ENCODE measurements at places on chromosomes 2 and 18.

GRCh38 chr2:235944591-235944990, 223.6 kb downstream of the GBX2 start:
- no peak for DNase-seq

DNA sequence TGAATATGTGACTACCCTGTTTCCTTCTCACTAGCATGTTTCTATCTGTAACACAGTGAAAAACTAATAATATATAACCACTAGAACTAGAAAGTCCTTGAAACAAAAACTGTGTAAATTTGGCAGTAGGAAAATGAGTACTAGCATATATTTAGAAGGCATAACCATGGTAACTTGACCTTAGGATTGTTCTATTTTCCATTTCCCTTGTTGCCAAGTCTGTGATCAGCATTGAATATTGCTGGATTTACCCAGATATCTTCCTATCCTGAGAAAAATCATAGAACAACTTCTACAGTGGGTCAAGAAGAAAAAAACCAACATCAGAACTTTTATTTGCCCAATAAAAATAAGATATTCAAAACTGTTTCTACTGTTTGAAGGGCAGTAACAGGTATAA, 563.9 kb upstream of the NRXN1 start:
- DNase-seq, result no peak

DNA sequence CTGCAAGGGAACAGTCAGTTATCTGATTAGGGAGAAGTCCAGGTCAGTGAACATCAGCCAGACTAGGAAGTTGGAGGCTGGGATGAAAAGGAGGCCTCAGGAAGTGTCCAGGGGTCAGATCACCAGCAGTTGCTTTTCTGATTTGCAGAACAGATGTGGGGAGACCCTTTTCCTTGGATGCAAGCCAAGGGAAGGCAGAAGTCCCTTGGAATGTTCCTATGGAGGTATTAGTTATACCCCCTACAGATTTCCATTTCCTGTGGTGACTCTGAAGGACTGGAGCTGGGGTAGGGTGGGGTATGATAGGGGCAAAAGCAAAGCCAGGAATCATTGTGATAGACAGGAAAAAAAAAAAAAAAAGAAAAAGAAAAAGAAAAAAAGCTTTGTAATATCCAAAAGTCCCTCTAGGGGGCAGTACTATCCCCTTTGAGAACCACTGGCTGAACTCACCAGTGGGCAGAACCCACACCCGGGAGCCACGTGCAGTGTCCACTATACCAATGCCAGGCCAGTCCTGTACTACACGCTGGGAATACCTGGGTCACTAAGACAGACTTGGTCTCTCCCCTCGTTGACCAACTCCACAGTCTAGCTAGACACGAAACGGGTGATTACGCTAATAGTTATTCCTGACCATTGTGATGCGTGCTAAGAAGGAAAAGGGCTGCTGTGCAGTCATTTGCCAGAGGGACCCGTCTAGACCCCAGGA, 7.4 kb downstream of the DYSF start:
- DNase-seq, result no peak

DNA sequence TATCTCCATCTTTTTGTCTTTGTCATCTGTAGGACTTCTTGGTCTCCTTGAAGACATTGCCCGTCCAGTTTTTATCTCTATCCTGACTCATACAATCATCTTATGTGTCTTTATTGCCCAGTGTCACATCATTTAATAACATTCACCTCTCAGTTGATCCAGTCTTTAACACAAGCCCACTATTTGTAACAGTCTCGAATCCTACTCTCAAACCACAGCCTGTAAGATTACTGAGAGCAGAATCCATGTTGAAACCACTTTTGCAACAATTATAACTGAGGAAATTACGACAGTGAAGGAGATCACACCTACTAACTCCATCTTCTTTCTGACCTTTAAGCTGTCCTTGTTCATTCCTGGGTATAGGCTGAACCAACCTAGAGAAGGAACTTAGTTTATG, 1206.0 kb upstream of the ZEB2 start:
- DNase-seq, result no peak

DNA sequence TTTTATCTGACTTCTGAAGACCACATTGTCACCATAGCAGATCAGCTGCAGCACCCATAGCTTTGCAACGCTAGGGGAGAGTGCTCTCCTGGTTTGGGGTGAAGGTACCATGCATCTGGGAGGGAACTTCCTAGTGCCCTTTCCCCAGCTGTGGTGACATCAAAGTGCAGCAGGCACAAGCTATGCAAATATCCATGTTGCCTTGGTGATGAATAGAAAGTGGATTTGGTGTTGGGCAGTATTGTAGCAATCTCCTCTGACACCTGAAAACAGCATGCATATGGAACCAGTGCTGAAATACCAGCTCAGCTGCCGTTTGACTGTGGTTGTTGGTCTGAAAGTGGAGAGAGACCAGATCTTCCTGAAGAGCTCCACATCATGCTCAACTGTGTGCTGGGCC, 37.1 kb downstream of the BCL2L11 start:
- no peak for DNase-seq

DNA sequence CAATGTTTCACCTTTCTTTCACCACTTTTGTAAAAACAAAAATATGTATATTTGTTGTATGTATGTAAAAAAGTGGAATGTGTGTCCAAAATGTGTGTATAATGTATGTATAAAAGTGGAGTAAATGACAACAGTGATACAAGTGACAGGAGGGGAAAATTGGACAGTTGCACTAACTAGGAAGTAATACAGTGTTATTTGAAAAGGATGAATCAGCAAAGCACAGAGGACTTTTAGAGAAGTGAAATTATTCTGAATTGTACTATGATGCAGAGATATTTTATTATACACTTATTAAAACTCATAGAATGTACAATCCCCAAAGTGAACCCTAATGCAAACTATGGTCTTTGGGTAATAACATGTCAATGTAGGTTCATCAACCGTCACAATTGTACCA, 331.3 kb upstream of the CNTNAP5 start:
- no peak for DNase-seq

GRCh38 chr18:35750929-35751328, 169.4 kb downstream of the GALNT1 start:
- DNase-seq, result no peak

GRCh38 chr2:121018136-121019061, 266.6 kb downstream of the TFCP2L1 start:
- no peak for DNase-seq

GRCh38 chr18:57923611-57924010, 120.4 kb upstream of the NEDD4L start:
- DNase-seq, result no peak

GRCh38 chr2:42809131-42809818, 16.9 kb upstream of the HAAO start:
- DNase-seq, result no peak

- DNase-seq, result no peak
Measured at GRCh38 chr2:101860157-101860556, 131.6 kb upstream of the IL1R2 start.

DNA sequence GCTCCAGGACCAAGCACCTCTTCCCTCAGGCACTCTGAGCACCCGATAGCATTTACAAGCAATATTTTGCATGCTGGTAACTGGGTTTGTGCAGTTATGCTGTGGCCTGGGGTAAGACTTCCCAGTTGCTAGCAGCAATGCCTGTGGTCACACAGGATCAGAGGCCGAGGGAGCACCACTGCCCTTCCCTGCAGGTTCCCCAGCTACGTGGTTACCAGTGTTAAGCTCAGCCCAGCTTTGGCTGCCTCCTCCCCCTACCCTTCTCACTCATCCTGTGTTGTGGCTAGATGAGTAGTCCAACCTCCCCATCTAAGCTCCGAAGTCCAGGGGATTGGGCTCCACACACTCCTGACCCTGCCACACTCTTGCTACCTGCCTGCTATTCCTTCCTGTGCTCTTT, 141.1 kb downstream of the CELF4 start:
- DNase-seq, result no peak

GRCh38 chr2:13056259-13056843, 339.6 kb downstream of the TRIB2 start:
- DNase-seq, result no peak

GRCh38 chr2:54226260-54226659, 29.8 kb downstream of the TSPYL6 start:
- DNase-seq, result no peak

- DNase-seq, result no peak
Measured at GRCh38 chr2:219293736-219294231, 14.6 kb downstream of the DNAJB2 start.

DNA sequence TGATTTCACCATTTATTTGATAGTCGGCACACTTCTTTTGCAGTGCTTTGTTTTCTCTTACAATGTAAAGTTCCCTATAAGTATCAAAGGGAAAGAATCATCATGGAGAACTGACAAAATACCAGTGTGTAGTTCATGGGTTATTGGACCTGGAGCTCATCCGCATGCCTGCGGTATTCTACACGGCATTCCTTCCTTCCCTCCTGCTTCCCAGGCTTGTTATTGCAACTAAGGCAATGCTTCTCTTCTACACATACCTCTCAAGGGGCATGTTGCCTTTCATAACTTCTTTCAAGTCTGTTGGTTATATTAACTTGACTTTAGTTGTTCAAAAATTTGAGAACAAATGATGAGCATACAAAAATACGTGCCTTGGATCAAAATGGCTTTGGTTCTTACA, 24.3 kb upstream of the FAP start:
- no peak for DNase-seq

DNA sequence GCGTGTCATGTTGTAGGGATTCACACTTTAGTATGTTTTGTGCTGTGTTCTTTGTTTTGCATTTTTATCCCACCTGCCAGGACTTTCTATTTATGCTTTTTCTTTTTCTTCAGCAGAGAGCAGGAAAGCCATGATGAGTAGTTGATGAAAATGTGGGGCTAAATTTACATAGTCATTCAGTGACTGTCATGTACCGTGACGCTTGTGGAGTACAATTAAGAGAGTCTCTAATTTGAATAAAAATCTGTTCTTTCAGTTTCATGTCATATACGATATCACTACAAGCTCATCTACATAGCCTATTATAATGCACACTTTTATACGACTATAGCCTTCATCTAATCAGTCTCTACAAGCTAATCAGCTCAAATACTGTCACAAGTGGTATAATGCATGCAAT, 112.7 kb upstream of the SPATS2L start:
- no peak for DNase-seq

DNA sequence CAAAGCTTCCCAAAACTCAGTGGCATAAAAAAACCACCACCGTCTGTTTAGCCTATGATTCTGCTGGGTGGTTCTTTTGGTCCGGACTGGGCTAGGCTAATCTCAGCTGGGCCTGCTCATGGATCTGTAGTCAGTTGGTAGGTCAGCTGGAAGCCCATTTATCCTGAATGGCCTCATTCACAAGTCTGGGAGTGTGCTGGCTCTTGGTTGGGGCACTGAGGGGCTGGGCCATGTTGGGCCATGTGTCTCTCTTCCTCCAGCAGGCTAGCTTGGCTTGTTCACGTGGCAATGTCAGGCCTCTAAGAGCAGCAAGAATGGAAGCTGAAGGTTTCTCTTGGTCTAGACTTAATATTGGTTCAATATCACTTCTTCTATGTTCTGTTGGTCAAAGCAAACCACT, 95.7 kb upstream of the HS6ST1 start:
- DNase-seq, result no peak

DNA sequence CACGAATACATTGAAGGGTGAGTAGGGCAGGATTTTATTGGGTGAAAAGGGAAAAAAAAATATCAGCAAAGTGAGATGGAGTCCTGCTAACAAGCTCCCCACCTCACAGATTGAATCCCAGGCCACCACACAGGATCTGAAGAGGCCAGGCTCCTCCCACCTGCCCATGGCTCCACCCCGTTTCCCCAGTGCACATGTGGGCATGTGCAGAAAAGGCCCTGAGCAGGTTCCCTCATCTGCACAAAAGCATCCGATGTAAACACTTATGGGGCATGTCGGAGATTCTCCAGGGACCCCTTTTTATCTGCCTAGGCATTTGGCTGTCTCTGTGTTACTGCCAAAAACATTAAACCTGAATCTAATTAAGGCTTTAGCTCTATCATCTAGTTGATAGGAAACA, 35.2 kb downstream of the SKA1 start:
- no peak for DNase-seq

GRCh38 chr18:8988260-8988871, 114.1 kb upstream of the NDUFV2 start:
- peak; percentile 14 for DNase-seq

- no peak for DNase-seq
Measured at GRCh38 chr2:69619725-69620124, 23.8 kb downstream of the AAK1 start.

- DNase-seq, result no peak
Measured at GRCh38 chr2:44612276-44612675, 250.5 kb downstream of the CAMKMT start.

- DNase-seq, result no peak
Measured at GRCh38 chr2:167966937-167967913, 280.2 kb downstream of the STK39 start.

DNA sequence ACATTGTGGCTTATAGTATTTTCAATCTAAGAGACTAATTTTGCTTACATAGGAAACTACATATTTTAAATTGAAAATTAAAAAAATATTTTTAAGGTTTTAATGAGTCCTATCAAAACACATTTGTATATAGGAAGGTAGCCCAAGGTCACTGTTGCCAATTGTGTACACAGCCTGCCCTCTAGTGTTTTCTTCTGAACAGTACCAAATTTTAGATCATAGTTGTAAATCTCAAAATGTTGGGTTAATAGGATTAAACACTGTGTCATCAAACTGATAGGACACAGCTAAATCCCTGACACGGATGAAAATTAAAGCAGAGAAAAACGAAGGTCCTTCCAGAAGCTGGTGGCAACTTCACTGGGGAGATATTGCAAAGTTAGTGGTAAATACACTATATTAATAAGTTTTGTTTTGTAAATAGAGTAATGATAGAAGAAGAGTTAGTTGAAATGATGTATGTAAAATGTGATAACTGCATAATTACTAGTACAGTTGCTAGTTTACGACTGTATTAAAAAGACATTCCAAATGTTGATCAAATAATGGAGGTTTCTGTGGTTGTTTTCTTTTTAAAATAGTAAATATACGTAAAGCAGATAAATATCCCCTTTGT, 19.7 kb downstream of the CLUL1 start:
- DNase-seq, result no peak

GRCh38 chr2:134593519-134593918, 125.3 kb downstream of the TMEM163 start:
- no peak for DNase-seq

GRCh38 chr2:8656160-8656641, 25.7 kb upstream of the ID2 start:
- no peak for DNase-seq

DNA sequence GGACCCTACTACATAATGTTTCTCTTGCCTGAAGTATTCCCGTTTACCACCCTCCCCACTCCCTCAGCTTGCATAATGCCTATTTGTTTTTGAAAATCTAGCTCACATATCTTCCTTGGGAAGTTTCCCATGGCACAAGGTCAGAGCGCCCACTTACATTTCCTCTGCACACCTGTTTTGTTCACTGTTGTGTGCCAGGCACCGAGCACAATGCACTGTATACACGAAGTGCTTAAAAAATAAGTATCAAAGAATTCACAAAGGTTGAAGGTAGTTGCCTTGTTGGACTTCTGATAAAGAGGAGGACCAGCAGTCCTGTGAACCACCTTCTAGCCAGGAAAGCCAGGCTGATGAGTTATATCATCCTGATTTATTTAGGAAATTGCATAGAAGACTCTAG, 16.8 kb upstream of the RHOB start:
- no peak for DNase-seq

Data from activated T-helper 1 cell treated with anti-CD3 and anti-CD28 coated beads, Interleukin-2, amount 50 U/mL, for 16 hours (primary cell).